Cardiac fibroblast (primary cell): ENCODE measurements at places on chromosomes 7 and 10.

DNA sequence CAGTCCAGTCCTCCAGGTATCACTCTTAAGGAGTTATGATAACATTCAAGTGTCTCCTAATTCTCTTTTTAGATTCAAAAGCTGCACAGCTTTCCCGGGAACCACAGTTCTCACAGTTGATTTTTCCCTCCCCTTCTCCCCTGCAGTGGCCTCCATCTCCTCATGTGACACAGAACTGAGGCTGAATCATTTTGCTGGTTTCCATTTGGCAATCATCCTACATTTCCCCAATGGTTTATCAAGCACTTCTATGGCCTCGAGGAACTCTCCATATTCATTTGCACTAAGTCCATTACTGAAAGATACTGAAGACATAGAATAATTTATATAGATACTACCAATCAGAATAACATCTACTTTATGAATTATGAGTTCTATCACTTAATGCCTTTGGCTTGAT is 484.9 kb downstream of the GPAM start:
- DNase-seq = no peak

GRCh38 chr7:43721193-43721806 is 8.0 kb downstream of the COA1 start:
- DNase-seq = peak; percentile 78

GRCh38 chr7:129073738-129074137 is 18.8 kb upstream of the TNPO3 start:
- DNase-seq = no peak

GRCh38 chr7:153188630-153189029 is 429.1 kb downstream of the ACTR3B start:
- DNase-seq = no peak

GRCh38 chr10:21517134-21518031 is 8.1 kb downstream of the SKIDA1 start:
- peak; percentile 61 for DNase-seq

DNA sequence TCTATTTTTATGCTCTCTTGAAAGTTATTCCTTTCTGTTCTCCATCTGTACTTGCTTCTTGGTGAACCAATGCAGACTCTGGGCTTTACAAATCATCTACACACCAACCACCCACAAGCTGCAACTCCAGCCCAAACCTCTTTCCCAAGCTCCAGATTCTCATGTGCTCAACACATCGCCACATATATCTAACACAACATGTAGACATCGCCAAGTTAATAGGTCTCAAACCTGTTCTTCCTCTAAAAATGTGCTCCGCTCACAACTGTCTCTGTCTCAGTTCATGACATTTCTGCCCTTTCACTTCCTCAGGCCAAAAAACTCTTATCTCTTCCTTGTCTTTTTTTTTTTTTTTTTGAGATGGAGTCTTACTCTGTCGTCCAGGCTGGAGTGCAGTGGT is 95.7 kb upstream of the EEPD1 start:
- DNase-seq = no peak

GRCh38 chr10:88111294-88111693 is 247.9 kb downstream of the PTEN start:
- no peak for DNase-seq

GRCh38 chr7:135322571-135323340 is 89.1 kb downstream of the STRA8 start:
- no peak for DNase-seq

DNA sequence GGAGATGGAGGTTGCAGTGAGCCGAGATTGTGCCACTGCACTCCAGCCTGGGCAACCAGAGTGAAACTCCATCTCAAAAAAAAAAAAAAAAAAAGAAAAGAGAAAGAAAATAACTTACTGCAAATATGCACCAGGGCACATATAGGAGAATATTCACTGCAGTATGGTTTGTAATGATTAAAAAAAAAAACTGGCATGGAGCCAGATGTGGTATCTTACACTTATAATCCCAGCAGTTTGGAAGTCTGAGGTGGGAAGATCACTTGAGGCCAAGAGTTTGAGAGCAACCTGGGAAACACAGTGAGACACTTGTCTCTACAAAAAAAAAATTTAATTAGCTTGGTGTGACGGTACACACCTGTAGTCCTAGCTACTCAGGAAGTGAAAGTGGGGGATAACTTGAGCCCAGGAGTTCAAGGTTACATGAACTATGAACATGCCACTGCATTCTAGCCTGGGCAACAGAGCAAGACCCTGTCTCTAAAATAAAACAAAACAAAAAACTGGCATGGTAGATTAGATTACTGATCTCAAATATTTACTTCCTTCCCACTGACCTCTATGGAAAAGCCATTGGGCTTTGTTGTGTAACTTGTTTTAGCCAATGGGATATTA is 85.6 kb downstream of the MICU1 start:
- DNase-seq = no peak

DNA sequence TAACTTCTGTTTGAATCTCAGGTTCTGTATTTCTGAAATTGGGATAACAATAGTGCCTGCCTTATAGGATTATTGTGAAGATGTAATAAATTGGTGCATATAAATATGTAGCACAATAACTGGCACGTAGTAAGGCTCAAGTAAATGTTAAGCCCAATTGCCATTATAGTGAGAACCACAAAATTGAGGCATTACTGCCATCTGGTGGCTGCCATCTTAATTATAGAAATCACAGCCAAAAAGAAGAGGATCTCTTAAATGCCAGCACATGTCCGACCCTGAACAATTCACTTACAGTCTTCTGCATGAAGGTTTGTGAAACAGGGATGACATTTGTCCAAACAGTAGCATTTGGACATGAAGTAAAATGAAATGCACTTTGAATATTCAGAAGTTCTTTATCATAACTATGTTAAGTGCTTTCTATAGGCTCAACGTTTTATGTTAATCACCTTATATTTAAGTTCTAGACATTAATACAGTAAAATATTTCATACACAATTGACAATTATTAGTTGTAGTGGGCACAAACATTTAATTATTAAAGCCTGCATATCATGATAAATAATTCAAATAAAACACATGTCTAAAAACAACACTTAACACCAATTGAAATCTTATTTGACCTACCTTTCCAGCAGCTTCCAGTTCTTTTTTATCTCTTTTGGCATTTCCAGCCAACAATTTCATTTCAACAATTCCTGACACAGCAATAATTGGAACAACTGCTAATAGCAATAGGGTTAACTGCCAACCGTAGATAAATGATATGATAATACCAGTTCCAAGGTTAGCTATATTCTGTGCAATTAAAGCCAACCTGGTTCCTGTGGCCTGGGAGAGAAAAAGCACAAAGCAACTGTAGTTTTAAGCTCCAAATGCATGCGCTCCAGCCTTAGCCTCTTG is 58.5 kb downstream of the ABCB4 start:
- peak; percentile 78 for DNase-seq

- DNase-seq = no peak
Measured at GRCh38 chr7:151883857-151884256, 6.9 kb upstream of the PRKAG2 start.

DNA sequence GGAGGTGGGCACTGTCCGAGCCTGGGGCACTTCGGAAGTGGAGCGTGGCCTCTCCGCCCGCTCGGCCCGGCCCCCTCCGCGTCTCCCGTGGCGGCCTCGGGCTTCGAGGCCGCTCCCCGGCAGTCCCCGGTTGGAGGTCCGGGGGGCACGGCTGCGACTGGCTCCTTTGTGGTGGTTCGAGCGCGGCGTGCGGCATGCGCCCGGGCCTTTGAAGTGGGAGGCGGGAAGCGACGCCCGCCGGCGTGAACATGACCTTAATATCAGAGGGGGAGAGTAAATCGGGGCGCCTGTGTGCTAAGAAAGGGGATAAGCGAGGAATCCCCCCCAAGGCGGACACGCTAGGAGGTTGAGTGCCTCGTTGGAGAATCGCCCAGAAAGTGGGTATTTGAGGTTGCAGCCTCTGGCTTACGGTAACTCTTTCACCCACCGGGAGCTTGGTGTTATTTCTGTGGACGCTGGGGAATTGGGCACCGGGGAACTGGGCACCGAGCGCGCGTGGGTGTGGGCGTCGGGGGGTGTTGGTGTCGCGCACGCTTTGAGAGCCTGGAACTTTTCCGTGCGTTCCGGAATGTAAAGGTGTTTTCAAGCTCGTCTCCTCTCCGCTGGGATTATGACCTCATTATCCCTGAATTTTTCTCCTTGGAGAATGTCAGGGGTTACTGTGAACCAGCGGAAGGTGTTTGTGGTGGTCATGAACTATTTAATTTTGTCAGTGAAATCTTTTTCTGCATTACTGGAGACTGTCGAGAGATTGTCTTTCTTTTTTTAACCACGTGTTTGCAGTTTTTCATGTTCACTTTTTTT is 660 bp downstream of the SUV39H2 start:
- DNase-seq = peak; percentile 11

- no peak for DNase-seq
Measured at GRCh38 chr7:2247141-2247995, 5.3 kb downstream of the NUDT1 start.

DNA sequence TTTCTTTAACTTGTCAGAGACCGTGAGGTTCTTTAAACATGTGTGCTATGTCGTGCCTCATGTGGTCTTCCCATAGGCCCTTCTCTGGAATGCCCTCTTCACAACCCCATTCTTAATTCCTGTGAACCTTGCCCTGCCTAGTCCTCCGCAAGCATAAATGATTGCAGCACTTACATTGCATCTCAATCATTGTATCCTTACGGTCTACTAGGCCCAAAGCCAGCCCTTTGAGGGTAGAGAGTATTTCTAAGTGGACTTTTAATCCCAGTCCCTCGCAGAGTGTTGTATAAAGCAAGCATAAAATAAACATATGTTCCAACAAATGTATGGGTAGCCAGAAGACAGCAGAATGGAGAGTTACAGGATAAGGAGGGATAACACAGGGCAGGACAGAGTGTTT is 92.1 kb upstream of the FAM133B start:
- no peak for DNase-seq

DNA sequence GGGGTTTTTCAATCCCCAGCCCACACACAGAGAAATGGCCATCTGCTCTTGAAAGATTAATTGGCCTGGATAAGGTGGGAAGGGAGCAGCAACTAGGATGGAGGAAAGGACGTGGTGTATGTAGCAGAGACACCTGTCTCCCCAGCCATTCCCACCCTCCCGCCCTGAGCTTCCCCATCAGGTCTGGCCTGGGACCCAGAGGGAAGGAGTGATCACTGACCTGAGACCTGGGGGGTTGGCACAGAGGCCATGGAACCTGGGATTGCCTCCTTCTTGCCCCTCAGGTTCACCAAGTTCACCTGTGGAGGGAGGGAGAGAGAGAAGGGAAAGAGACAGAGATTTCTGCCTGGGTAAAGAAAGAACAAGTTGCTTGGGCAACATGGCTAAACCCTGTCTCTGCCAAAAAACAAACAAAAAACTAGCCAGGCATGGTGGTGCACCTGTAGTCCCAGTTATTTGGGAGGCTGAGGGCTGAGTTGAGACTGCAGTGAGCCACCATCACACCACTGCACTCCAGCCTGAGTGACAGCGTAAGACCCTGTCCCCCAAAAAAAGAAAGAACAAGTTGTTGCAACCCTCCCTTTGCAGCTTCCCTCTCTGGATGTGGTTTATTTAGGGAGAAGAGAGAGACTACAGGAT is 11.3 kb upstream of the TRPV6 start:
- DNase-seq = no peak

DNA sequence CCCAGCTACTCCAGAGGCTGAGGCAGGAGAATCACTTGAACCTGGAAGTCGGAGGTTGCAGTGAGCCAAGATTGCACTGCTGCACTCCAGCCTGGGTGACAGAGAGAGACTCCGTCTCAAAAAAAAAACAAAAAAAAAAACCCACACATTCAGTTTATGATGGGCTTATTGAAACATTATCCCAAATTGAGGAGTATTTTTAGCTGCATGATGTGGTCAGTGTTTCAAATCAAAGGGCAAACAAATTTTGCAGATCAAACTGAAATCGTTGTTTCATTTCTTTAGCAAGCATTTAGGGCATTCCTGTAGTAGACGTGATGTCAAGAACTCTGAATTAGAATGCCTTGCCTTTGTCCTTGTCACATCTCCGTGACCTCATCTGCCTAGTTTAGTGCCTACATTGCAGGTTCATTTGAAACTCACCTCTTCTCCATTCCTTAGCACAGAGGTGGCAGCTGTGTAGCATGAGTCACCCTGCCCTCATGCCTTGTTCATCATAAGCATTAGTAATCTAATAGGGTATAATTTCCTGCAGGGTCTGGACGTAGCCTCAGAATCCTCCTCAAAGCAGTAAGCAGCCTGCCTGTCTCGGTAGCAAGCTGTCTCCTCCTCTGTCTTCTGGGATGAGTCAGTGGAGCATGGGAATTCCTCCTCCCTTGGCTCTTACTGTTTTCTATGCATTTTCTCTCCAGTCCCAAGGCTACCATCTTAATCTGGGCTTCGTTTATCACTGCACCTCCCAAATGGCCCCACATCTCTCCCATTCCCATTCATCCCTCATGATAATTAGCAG is 73.8 kb downstream of the CUL1 start:
- DNase-seq = peak; percentile 92

GRCh38 chr10:132515811-132516726 is 21.5 kb upstream of the INPP5A start:
- no peak for DNase-seq

DNA sequence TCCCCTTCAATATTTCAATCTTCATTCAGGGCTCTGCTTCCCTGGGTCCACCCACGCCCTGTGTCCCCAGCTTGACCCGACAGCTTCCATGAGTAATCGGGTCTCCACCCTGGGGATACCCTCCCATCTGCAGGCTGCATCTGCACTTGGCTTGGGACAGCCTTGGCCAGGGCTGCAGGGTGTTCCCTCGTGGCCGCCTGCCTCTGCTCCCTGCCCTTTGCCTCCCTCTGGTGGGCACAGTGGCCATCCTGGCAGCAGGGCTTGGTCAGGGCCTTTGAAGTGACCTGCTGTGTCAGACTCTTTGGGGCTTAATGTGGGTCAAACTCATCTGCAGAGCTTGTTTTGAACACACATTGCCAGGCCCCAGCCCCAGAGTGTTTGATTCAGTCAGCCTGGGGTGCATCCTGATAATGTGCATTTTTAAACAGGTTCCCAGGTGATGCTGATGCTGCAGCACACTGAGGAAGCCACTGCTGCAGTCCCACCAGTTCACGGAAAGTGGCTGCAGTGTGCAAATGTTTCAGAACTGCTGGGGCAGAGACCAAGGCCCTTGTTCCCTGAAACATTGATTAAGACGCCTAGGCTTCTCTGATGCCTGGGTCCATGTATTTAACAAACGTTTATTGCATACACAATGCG is 80.7 kb upstream of the SEC61G start:
- DNase-seq = peak; percentile 74

DNA sequence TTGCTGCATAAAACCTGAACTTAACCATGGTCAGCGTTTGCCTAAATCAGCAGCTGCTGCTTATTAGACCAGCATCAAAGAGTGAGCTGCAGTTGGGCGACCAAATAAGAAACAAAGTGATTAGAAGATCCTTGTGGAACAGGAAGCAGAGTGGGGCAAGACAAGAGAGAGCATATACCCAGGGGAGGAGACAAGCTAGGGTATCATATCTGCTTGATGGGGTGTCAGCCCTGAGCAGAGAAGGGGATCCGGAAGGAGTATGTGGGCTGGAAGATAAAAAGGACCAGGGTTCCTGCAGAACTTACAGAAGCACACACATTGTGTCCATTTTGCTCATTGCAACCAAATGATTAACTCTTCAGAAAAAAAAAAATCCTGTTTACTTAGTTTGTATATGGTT is 213.6 kb downstream of the CELF2 start:
- DNase-seq = no peak
